Endothelial cell (in vitro differentiated cells): ENCODE measurements at places on chromosomes 16 and 17.
A peak's percentile ranks its signal among the peaks of the same experiment; 100 is the strongest.

GRCh38 chr17:3695723-3696411 is at the start of gene P2RX5:
Gene P2RX5, minus strand, starts transcription at chr17:3696155. Its CDS starts 150 bp downstream, at chr17:3696005.
- DNase-seq = peak; percentile 42

GRCh38 chr16:1308036-1308976 is 1.1 kb upstream of the UBE2I start:
- no peak for DNase-seq

DNA sequence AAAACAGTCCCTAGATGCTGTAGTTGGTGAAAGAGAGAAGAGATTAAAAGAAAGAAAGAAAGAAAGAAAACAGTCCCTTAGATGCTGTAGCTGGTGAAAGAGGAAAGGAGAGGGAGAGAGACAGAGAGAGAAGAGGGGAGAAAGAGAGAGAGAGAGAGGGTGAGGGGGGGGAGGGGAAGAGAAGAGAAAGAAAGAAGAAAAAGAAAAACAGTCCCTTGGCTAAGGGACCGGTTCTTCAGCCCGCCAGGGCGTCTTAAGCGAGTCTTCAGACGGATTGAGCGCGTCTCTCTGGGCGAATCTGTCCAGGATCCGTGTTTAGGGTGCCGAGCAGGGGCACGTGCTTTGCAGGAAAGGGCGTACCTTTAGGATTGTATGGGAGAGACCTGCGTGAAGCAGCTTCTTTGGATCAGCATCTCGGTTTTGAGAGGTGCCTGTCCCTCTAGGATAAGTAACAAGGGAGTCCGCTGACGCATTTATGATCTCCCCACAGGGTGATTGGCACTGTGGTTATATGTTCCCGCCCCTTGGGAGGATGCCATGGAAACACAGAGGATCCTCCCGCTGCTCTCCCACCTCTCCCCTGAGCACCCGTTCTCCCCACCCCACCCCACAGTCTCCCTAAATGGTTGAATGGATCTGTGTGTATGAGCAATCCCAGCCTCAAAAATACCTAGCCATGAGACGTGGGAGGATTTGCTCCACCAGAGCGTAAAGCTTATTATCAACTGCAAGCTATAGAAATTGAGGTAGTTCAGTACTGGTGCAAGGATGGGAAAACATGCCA is 16.7 kb downstream of the GNGT2 start:
- DNase-seq = peak; percentile 26

- peak; percentile 70 for DNase-seq
Observed at GRCh38 chr17:29292992-29293889, 707 bp downstream of the NUFIP2 start.

- DNase-seq = no peak
Observed at GRCh38 chr17:80586846-80587228, 42.2 kb downstream of the RPTOR start.

- DNase-seq = no peak
Observed at GRCh38 chr16:14121142-14121541, 50.0 kb downstream of the MRTFB start.

- DNase-seq = no peak
Observed at GRCh38 chr16:75794426-75794825, 68.1 kb upstream of the CPHXL start.

- DNase-seq = no peak
Observed at GRCh38 chr16:25007284-25007984, 7.7 kb downstream of the ARHGAP17 start.
